ENCODE measurements at places on chromosomes 3 and 15.

- no peak for DNase-seq
These were observed 7.4 kb downstream of the EDEM1 start for GRCh38 chr3:5194801-5195509.

DNA sequence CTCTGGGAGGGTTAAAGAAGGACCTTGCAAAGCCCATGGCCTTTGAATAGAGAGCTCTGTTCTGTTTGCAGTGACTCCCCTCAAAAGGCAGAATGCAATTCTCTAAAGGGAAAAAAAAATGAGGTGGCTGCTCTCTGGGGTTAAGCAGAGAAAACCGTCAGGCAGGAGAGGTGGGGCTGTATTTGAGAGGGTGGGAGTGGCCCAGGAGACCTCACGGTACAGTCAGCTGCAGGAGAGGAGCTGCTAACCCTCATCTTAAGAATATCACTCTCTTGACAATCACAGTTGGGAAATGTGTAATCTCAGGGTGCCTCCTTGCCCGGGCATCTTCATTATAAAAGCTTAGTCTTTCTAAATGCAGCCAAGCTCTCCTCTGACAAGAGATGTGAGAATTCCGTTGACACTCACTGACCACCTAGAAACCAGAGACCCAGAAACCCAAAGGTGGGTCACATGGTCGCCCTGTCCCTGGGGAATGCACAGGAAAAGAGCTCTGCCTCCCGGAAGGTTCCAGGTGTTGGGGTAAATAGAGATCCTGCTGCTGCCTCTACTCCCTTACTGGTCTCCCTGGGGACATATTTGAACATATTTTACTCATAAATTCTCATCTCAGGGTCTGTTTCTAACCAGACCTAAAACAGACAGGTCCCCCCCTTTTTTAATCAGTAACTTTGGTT, 159.1 kb upstream of the CTDSPL start:
- DNase-seq = no peak

DNA sequence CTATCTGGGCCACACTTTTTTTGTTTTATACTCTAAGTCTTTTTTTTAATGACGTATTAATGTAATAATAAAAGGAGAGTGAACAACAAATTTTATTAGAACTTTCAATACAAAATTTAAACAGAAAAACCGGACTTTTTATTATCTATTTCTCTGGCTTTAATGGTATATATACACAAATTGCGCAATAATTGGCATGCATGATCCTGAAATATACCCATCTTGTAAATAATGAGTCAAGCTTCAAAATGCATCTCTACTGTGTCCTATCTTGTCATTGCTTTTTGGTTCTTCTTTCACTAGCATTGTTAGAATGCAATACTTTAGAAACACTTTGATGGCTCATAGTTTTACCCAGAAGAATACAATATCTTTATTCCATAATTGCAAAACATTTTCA, 963.6 kb downstream of the CADM2 start:
- no peak for DNase-seq

GRCh38 chr3:183862610-183863009, 22.1 kb downstream of the PARL start:
- no peak for DNase-seq

DNA sequence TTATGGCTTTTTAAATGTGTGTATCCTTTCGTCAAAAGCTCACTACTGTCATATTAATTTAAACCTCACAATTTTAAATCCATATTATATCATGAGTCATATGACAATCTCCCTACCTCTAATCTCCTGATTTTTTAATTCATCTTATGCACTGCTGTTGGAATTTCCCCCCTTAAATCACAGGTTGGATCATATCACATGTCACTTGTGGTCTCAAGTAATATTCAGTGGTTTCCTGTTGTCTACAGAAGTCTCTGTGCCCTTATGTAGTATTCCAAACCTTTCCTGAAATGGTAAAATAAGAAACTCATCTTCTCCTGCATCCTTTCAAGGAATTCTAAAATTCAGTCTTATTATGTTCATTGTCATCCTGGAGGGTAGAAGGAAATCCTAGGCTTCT, 116.0 kb upstream of the CBLB start:
- no peak for DNase-seq
